ENCODE measurements at places on chromosomes 6 and 20. TPM values are rescaled to one million over a fixed set of nuclear protein-coding genes. Genes with fewer than 3 reads are reported as not detected.

The DDRGK1 gene
- 43.5 TPM for total RNA-seq

- DNase-seq, result peak; percentile 71
Measured at GRCh38 chr6:44630125-44631028, 242.9 kb downstream of the CDC5L start.

DNA sequence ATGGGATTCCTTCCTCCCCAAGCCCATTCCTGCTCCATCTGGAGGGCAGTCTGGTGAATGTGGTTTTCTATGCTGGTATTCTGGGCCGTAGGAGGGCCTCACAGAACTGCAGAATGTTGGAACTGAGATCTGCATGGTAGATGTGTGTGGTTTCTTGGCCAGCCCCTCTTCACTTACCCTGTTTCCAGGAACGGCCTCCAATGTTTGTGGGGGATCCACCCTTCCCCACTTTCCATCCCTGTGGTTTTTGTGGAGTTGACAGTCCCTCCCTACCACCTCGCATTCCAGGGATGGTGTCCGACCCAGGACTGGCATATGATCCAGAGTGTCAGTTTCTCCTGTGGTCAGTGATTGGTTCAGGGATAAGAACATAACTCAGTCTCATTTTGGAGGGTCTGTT is 26.7 kb upstream of the TMEM14A start:
- DNase-seq, result peak; percentile 33

GRCh38 chr20:63317601-63318291 is 24.8 kb downstream of the COL20A1 start:
- no peak for DNase-seq

DNA sequence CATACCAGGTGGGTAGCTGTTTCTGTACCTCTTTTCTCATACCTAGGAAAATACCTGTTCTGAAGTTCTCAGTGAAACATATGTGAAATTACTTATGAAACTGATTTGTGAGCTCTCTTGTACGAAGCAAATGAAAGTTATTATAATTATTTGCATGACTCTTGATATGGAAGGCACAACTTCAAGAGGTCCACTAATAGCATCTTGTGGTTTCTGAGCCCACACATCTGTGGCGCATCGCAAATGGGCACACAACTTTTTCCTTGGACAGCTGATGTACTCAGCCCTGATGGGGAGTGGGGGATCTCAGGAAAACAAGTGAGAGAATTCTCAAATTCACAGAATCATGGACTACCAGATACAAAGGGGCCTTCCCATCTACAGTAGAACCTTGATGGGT is 432.3 kb downstream of the CD83 start:
- DNase-seq, result no peak

- no peak for DNase-seq
Measured at GRCh38 chr6:107488174-107488874, 1.6 kb upstream of the SOBP start.

- no peak for DNase-seq
Measured at GRCh38 chr6:154763650-154764049, 30.4 kb downstream of the SCAF8 start.
